ENCODE measurements at places on chromosomes 13 and 19. TPM values are rescaled to one million over a fixed set of nuclear protein-coding genes. Genes with fewer than 3 reads are reported as not detected.
A peak's percentile ranks its signal among the peaks of the same experiment; 100 is the strongest.

GRCh38 chr13:75829830-75830229 lies 193.7 kb downstream of the LMO7 start:
- DNase-seq: no peak

DNA sequence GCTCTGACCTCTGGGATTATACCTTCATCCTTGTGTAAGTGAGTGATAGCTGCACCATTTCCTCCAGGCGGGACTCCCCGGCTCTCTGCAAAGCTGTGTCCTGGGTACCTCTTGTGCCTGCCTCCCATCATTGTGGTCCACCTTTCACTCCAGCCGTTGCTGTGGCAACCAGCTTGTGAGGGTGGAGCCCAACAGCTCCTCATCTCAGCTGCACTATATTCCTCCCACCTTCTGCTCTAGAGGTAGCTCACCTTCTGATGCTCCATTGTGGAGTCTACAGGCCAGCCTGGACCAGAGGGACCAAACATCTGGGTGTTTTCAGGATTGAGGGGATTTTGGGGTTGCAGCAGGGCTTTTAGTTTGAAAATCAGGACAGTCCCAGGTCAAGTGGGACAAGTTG lies 708.2 kb downstream of the UQCRFS1 start:
- peak; percentile 13 for DNase-seq

- DNase-seq: no peak
Measured at GRCh38 chr13:20953245-20953931, 50.8 kb upstream of the XPO4 start.

Gene TMPRSS9
- total RNA-seq: not detected

DNA sequence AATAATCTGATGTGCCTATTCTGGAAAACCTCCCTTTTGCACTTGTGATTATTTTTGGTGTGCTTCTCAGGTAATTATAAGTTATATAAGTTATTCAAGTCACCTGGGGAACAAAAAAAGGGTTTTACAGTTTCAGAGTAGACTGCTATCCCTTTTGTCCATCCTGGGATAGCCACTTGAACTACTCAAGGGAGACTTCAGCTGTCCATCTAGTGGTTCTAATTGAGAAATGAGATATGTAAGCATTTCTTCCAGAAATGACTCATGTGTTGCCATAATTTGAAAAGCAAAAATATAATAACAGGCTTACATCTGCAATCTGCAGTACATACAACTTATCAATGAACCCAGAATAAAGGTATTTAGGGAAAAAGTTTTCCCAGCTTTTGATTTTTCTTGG lies 20.4 kb downstream of the UBL3 start:
- no peak for DNase-seq

Measured in ureter (tissue), 1 donor.